ENCODE measurements at places on chromosomes 1 and 21. TPM values are rescaled to one million over a fixed set of nuclear protein-coding genes. Genes with fewer than 3 reads are reported as not detected.

The NID1 gene
- total RNA-seq = 256 TPM

The ALPL gene
- 0.33 TPM for total RNA-seq

The DAB1 gene
- not detected for total RNA-seq

The LRRIQ3 gene
- total RNA-seq = under 0.01 TPM

The FHAD1 gene
- total RNA-seq = not detected
